ENCODE measurements at places on chromosomes 2 and 18.
A peak's percentile ranks its signal among the peaks of the same experiment; 100 is the strongest.

DNA sequence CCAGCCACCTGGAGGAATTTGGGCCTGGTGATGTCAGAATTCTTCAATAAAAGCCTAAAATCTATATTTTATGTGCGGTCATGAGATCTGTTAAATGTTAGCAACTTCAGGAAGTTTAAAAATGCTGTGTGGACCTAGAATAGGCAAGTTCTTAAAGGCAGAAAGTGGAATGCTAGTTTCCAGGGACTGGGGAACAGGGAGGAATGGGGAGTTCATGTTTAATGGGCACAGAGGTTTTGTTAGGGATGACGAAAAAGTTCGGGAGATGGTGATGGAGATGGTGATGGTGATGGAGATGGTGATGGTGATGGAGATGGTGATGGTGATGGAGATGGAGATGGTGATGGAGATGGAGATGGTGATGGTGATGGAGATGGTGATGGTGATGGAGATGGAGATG, 9.2 kb downstream of the TYMS start:
- no peak for DNase-seq

DNA sequence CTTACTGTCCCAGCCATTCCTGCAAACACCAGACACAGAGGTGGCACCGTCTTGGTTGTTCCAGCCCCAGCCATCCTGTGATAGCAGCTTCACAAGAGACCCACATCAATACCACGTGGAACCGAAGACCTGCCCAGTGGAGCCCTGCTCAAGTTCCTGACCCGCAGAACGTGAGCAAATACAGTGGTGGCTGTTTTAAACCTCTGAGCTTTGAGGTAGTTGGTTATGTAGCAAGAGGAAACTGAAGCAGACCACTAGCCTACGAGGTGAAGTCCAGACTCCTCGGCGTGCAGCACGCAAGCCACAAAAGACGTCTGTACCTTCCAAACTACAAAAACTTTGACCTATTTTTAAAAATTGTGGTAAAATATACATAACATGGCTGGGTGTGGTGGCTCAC, 96.1 kb upstream of the ODC1 start:
- DNase-seq: no peak

DNA sequence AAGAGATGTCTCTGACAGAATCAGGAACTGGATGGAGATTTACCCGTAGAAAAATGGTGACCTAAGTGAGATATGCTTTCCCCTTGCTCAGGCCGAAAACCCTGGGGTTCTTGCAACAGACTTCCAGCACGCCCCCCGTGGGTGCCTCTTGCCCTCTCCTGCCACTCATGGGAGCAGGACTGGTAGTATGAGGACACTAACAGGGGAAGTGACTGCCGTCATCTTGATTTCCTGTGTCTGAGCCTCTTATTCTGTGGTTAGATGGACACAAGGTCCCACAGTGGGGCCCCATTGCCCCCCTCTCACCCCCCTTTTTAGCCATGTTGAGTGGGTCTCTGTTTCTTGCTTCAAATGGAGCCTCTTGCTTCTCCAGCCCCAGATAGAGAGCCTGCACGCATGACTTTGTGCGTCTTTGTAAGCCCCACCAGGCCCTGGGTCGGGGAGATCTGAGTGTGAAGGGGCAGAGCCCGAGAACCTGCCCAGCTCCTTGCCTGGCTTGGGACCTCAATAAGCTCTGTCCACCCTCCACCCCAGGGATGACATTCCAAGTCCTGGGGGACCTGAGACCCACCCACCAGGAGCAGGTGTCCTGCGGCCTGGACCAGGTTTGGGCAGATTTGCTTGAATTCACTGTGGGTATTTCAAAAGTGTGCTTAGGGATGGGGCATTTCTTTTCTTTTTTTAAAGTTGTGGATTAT, 12.6 kb downstream of the GNLY start:
- peak; percentile 95 for DNase-seq

- DNase-seq: no peak
Measured at GRCh38 chr2:127048969-127049897, 57.7 kb downstream of the BIN1 start.

- DNase-seq: no peak
Measured at GRCh38 chr2:127771756-127772155, 39.2 kb downstream of the WDR33 start.

DNA sequence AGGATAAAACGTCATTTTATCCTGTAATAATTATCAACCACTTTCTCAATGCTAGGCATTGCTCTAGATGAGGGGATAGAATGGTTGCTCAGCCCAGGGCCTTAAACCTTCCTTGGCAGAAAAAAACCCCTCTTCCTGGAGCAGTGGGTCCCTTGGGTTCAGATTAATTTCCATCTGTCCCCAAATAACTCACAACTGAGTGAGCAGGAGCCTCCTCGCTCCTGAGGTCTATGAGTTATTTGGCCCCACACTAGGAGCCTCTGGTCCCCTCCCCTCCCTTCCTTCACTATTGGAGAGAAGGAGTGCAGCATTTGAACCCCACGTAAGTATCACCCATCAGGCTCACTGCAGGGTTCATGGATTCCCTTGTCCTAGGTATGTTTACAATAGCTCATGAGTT, 157.5 kb upstream of the FHL2 start:
- no peak for DNase-seq

DNA sequence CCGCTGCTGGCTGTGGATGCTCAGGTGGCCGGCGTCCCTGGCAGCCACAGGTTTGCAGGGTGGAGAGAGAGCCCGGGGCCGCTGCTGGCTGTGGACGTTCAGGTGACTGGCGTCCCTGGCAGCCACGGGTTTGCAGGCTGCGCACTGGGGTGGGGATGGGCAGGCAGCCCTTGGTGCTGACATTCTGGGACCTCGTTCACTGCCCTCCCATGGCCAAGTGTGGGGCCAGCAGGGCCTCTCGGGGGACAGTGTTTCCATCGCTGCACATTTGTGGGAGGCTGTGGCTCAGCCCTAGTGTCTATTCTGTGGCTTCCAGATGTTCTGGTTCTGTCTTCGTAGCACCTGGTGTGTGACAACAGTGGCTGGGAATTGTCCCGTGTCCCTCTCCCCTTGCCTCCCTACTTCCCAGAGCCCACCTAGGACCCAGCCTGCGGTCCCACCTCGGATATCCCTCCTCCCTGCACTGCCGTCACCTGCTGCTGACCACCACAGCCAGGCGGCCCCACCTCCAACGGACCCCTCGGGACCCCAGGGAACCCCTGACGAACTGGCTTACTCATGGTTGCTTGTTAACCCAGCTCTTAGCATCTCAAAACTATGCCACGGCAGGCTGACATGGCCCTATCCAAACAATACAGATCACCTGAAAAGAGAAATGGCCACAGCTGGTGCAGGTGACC, 915 bp downstream of the CROCC2 start:
- DNase-seq: no peak

DNA sequence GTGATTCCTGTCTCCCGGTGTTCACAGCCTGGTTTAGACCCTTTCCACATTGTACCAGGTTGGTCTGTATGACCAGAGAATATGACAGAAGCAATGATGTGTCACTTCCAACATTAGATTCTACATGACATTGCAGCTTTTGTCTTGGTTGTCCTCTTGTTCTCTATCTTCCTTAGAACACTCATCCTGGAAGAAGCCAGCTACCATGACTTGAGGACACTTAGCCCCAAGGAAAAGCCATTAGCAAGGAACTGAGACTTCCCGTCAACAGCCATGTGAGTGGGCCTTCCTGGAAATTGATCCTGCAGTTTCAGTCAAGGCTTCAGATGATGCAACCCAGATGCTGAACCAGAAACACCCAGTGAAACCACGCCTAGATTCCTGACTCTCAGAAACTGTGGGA, 143.3 kb downstream of the MREG start:
- DNase-seq: peak; percentile 54

DNA sequence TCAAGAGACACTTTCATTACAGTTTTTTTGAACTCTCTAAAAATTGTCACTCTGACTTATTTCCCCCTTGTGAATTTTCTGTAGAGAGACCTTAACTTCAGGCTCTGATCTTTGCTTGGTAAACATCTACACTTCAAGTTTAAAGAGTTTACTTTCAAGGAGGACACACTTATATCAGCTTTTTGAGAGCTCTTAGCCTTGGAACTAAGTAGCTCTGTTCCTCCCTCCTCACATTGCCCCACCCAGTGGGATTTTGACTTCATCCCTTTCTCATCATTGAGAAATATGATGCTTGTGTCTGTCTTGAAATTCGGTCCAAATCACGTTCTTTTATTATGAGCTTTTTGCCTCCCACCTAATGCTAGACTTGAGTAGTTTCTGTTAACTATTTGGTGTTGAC, 433.4 kb upstream of the MEIS1 start:
- DNase-seq: no peak

DNA sequence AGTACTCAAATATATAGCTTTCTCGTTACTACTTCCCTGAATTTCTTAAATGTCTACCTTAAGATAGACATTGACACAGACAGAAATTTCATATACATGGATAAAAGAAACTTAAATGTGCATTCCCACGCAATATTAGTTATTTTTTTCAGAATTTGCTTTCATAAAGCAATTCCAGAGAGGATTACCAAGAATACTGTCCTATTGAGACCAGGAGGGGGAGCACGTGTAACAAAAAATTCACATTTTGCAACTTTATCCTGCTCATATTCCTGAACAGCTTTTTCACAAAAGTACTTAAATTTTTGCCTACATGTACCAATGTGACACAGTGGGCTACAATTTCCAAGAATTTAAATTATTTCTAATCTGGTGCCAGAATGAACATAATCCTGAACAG, 30.7 kb upstream of the ERCC3 start:
- DNase-seq: peak; percentile 24

DNA sequence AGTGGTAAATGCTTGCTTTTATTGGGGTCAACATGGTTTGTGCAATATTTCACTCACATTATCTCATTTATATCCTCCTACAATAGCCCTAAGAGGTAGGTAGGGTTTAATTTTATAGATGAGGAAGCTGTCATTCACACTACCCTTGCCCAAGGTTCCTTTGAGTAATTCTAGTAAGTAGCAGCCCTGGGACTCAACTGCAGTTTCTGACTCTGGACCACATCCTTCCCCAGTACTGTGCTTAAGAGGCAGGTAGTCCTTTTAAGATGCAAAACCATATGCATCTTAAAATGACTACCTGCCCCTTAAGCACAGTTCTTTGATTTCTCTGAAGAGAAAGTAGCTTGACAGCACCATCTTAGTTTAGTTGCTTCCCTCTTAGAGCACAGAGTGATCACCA, 15.7 kb upstream of the NT5C1B start:
- DNase-seq: no peak

- no peak for DNase-seq
Measured at GRCh38 chr2:41928526-41928925, 119.3 kb upstream of the PKDCC start.

DNA sequence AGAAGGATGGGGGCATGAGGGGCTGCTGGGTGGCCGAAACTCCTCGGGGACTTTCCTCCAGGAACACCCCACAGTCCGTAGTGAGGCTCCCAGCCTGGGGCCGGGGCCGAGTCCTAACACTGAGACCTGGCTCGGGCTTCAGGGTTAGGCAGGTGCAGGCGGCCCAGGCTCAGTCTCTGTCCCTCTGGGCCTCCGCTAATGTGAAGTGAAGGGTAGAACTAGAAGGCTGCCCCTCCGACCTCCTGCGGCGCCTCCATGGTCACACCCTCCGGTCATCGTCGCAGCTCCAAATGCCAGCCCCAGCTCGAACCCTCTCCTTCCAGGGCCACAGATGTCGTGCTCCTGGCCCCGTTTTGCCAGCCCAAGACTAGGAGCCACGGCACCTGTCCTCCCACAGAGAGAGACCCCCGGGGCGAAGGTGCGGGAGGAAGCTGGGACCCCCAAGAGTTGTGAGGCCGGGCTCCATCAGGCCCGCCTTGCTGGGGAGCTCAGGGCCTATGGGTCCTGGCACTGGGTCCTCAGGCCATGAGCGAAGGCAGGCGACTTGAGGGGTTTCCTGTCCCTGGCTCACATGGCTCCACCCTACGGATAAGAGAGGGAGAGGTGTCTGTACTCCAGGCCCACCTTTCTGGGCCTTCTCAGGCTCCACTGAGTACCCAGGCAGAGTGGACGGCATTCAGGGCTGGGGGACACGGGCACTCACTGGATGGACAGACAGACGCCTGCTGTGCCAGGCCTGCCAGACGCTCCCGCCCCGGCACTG, 797 bp downstream of the ANO7 start:
- no peak for DNase-seq

DNA sequence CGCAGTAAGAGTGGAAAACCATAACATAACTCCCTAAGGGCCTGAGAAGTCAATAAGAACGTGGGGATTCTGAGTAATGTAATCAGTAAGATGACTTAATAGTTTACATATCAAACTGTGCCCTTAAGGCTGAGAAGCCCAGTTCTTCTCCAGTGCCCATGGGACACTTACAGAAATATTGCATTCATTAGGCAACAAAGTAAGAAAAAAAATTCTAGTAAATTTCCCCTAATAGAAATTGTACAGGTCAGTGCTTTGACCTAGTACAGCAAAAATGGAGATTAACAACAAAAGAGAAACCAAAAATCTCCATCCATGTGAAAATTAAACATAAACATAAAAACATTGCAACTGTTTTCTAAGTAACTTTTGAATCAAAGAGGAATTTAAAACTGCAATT, 139.8 kb upstream of the HS6ST1 start:
- no peak for DNase-seq

DNA sequence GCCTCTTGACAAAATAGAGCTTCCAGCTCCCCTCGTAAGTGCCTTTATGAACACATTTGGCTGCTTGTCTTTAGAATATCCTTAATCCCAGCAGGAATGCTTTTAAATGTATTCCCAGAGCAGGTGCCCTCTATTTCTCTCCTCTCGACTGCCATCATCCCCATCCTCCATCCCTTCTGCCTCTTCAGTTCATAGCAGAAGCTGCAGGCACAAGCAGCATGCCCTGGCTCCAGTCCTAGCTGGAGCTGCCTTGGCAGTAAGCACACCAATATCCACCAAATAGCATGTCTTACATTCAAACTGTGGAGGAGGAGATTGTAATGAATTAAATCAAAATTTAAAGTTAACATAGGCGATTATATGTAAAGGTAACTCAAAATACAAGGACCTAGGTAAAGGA, 891.3 kb upstream of the SLC39A10 start:
- DNase-seq: no peak

GRCh38 chr2:62801814-62802523, 96.5 kb downstream of the EHBP1 start:
- DNase-seq: no peak

DNA sequence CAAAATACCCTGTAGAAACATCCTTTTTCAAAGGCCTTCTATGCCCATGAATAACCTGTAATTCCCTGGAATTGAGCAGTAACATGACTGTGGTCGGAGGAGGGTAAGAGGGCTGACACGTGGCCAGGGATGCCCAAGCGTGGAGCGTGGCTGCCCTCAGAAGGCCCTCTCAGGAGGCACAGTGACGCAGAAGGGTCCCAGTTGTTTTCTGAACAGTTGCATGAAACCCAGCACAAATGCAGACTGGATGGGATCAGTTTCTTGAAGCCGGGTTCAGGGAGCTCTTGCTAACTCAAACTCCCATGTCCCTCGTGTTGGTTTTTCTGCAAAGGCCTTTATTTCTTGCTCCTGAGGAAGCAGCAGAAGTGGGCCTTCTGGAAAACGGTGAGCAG, 237.0 kb downstream of the ALPK2 start:
- no peak for DNase-seq

GRCh38 chr2:96505231-96505889, at the start of gene NEURL3:
TSS of gene NEURL3 (minus strand) at chr2:96505357. CDS start at chr2:96505286, 71 bp downstream.
- peak; percentile 46 for DNase-seq

GRCh38 chr2:128644718-128645256, 326.1 kb upstream of the HS6ST1 start:
- no peak for DNase-seq
